ENCODE measurements at places on chromosomes 5 and 9.

GRCh38 chr9:77839459-77840140, 191.5 kb upstream of the GNA14 start:
- H3K4me3 ChIP-seq = no peak overlapping the region
- H3K27me3 ChIP-seq = no peaks in the 10 kb centered on the region
- peaks cover 18% of the 10 kb centered on the region for H3K4me1 ChIP-seq
- H3K36me3 ChIP-seq = no peaks in the 10 kb centered on the region
- H3K27ac ChIP-seq = peak overlapping the region; percentile 35

DNA sequence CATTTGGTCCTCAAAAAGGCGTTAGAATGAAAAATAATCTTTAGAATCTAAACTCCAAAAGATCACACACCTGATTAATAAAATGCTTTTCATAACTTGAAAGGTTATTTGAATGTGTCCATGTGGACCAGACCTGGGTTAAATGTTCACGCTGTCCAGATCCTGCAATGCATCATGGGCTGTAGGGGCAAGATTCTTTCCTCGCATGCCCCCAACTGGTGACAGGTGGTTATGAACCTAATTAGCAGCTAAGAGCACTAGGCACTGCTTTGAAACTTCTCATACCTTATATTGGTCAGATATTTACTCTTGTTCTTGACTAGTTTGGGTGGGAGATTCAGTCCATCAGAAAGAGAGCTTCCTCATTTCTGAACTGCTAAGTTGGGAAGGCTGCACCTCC, 19.3 kb upstream of the PIP5K1B start:
- no peak for DNase-seq
- H3K4me1 ChIP-seq = no peaks in the 10 kb centered on the region
- H3K36me3 ChIP-seq = no peaks in the 10 kb centered on the region
- H3K4me3 ChIP-seq = no peak overlapping the region

DNA sequence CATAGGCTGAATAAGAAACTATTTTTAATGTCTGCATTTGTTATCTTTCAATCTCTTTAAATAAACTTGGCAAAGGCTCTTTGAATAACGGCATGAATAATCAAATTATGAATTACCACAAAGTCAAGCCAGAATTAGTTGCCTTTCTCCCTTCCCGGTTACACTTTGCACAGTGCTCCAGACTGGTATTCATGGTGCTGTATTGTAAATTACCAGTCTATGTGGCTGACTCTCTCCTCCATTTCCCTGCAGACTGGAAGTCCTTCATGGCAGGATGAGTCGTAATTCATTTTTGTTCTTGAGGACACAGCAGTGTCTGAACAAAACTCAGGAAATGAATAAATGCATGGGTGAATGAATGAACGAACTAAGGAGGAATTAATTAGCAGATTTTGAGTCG, 142.9 kb downstream of the GNA14 start:
- no peaks in the 10 kb centered on the region for H3K4me1 ChIP-seq
- H3K36me3 ChIP-seq = no peaks in the 10 kb centered on the region
- no peak for DNase-seq
- H3K27me3 ChIP-seq = no peaks in the 10 kb centered on the region
- H3K4me3 ChIP-seq = no peak overlapping the region

GRCh38 chr9:106069241-106069640, 374.9 kb downstream of the TMEM38B start:
- no peak overlapping the region for H3K4me3 ChIP-seq
- H3K27ac ChIP-seq = no peak overlapping the region
- DNase-seq = peak; percentile 8
- H3K36me3 ChIP-seq = no peaks in the 10 kb centered on the region
- no peaks in the 10 kb centered on the region for H3K4me1 ChIP-seq

DNA sequence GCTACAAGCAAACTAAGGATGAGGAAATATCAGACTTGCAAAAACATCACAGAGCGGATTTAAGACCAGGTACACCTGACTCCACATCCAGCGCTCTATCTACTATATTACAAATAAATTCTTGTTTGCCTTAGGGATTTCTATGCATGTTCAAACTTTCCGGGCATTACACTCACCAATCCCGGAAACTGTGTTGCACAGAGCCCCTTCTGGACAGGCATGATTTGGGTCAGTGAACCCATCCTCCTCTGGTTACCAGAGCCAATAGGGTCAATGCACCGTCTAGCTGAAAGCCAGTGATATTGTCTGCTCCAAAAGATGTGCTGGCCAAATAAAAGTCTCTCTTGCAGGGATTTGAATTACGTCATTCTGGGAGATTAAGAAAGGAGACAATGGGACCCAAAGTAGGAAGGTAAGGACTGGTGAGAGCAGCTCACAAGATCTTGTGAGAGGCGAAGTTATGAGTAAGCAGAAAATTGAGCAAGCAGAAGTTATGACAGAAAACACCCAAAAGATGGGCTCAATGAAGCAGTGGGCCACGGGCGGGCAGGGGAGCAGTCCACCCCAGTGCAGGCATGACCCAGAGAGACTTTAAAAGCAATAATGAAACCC, 155.8 kb upstream of the RAI14 start:
- H3K4me1 ChIP-seq = peaks cover 31% of the 10 kb centered on the region
- H3K4me3 ChIP-seq = no peak overlapping the region
- no peak overlapping the region for H3K27ac ChIP-seq

GRCh38 chr9:132410642-132411041, 631 bp downstream of the CFAP77 start:
- no peak overlapping the region for H3K27ac ChIP-seq
- peak overlapping the region; percentile 60 for H3K4me3 ChIP-seq
- H3K4me1 ChIP-seq = peaks cover 14% of the 10 kb centered on the region
- H3K36me3 ChIP-seq = no peaks in the 10 kb centered on the region
- no peak for DNase-seq

GRCh38 chr9:129919841-129920240, 84.6 kb downstream of the USP20 start:
- no peaks in the 10 kb centered on the region for H3K36me3 ChIP-seq
- no peak overlapping the region for H3K4me3 ChIP-seq
- H3K27me3 ChIP-seq = no peaks in the 10 kb centered on the region
- H3K27ac ChIP-seq = no peak overlapping the region

GRCh38 chr9:79623799-79624721, 52.3 kb downstream of the TLE4 start:
- DNase-seq = no peak
- H3K4me1 ChIP-seq = no peaks in the 10 kb centered on the region
- H3K4me3 ChIP-seq = no peak overlapping the region
- H3K27me3 ChIP-seq = no peaks in the 10 kb centered on the region
- H3K36me3 ChIP-seq = no peaks in the 10 kb centered on the region

DNA sequence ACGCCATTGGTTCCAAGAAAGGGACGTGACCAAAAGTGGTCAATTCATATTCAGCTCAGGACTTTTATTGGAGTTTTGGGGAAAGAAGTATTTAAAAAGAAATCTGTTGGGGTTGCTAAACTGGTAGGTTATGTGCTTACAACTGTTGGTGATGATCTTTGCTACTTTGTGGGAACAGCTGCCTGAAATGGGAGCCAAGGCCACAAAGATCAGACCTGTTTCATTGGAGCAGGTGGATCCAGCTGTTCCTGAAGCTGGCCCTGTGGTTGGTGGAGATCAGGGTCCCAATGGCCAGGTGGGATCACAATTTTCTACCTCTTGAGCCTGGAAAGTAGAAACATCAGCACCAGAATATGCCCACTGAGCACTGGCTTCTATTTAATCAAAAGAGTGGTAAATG, 144.5 kb downstream of the PSAT1 start:
- DNase-seq = no peak
- H3K36me3 ChIP-seq = no peaks in the 10 kb centered on the region
- H3K27me3 ChIP-seq = no peaks in the 10 kb centered on the region
- H3K4me3 ChIP-seq = no peak overlapping the region

DNA sequence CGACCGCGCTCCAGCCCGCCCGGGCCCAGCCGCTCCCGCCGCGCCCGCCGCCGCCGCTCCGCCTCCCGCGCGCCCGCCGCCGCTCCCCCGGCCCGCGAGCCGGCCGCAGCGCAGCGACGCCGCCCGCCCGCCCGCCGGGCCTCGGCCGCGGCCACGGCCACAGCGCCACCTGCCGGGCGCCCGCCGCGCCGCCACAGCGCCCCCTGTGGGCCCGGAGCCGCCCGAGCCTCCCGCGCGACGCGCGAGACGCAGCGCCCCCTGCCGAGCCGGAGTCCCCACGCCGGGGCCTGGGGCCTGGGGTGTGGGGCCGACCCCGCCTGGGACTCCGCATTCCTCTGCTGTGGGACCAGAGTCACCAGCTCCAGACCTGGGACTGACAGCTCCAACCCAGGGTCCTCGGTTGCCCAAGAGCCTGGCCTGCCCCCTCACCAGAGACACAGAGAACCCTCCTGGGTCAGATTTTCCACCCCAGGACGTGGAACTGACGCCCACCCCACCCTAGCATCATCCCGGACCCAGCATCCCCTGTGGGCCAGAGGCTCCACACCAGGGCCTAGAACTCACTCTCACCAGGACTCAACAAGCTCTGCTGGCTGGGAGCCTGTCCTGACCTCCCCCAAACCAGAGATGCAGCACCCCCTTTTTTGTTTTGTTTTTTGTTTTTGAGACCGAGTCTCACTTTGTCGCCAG, at the start of gene RAPGEF1:
Gene RAPGEF1, minus strand, starts transcription at position 118 of the 690 bp plus-strand sequence. CDS start 246 bp downstream, outside the sequence.
- H3K4me1 ChIP-seq = peaks cover 15% of the 10 kb centered on the region
- no peaks in the 10 kb centered on the region for H3K36me3 ChIP-seq
- peak within 1 kb of the TSS; percentile 73 for H3K4me3 ChIP-seq
- DNase-seq = no peak

DNA sequence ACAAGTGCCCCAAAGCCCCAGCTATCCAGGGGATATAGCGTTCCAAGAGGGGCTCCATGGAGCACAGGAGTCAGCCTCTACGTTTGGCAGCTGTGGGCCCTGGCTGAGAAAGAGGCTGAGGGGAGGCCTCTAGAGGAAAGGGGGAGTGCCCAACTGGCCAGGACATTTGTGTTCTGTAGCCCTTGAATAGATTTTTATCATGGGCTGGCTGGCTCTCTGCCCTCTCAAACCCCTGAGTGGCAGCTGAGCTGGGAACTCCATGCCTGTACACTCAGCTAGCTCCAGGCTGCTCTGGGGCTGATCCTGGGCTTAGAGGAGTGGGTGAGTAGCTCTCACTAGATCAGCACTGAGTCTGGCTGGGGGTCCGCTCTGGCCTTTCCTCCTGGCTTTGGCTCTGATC, 285.0 kb downstream of the ZSWIM6 start:
- no peak for DNase-seq
- H3K4me3 ChIP-seq = no peak overlapping the region
- no peaks in the 10 kb centered on the region for H3K36me3 ChIP-seq
- peaks cover 4% of the 10 kb centered on the region for H3K4me1 ChIP-seq

- H3K27ac ChIP-seq = no peak overlapping the region
- peaks cover 2% of the 10 kb centered on the region for H3K27me3 ChIP-seq
- peaks cover 1% of the 10 kb centered on the region for H3K4me1 ChIP-seq
- no peak for DNase-seq
- no peak overlapping the region for H3K4me3 ChIP-seq
Measured at GRCh38 chr5:170740551-170741205, 42.8 kb upstream of the GABRP start.

GRCh38 chr5:2756211-2757152, 5.0 kb upstream of the IRX2 start:
- H3K36me3 ChIP-seq = no peaks in the 10 kb centered on the region
- peaks cover 7% of the 10 kb centered on the region for H3K27me3 ChIP-seq

DNA sequence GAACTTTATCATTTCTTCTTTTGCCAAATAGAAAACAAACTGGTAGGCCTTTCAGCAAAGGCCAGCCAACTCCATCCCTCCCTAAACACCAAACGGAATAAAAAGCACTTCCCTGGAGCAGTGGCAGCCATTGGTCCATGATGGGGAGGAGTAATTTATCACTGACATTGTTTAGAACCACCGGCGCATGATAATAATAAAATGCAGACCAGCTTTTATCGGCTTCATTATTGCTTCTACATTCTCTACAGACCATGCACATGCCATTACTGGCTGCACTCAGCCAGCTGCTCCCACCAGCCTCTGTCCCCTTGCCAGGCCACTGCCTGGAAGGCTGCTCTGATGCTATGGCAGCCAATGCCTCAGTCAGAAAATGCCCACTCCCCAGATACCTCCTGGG, 45.9 kb downstream of the ABCA1 start:
- no peak for DNase-seq
- no peaks in the 10 kb centered on the region for H3K27me3 ChIP-seq
- no peak overlapping the region for H3K4me3 ChIP-seq
- H3K27ac ChIP-seq = no peak overlapping the region
- peaks cover 24% of the 10 kb centered on the region for H3K36me3 ChIP-seq

- no peak overlapping the region for H3K27ac ChIP-seq
- peaks cover 14% of the 10 kb centered on the region for H3K4me1 ChIP-seq
- DNase-seq = no peak
- H3K27me3 ChIP-seq = no peaks in the 10 kb centered on the region
- H3K4me3 ChIP-seq = no peak overlapping the region
Measured at GRCh38 chr5:159458217-159458711, 128.0 kb upstream of the IL12B start.

- no peak overlapping the region for H3K4me3 ChIP-seq
- peak; percentile 49 for DNase-seq
- peaks cover 3% of the 10 kb centered on the region for H3K27me3 ChIP-seq
- H3K36me3 ChIP-seq = no peaks in the 10 kb centered on the region
- H3K27ac ChIP-seq = peak overlapping the region; percentile 26
Measured at GRCh38 chr5:318341-318897, 3.1 kb upstream of the AHRR start.

GRCh38 chr9:92669527-92669889, 423 bp downstream of the IPPK start:
- H3K27ac ChIP-seq = peak overlapping the region; percentile 90
- no peak for DNase-seq
- no peaks in the 10 kb centered on the region for H3K36me3 ChIP-seq
- H3K27me3 ChIP-seq = no peaks in the 10 kb centered on the region
- peaks cover 19% of the 10 kb centered on the region for H3K4me1 ChIP-seq

- no peak for DNase-seq
- no peak overlapping the region for H3K27ac ChIP-seq
- no peaks in the 10 kb centered on the region for H3K36me3 ChIP-seq
- H3K27me3 ChIP-seq = no peaks in the 10 kb centered on the region
- no peak overlapping the region for H3K4me3 ChIP-seq
Measured at GRCh38 chr9:137193771-137194170, 5.3 kb downstream of the SSNA1 start.

DNA sequence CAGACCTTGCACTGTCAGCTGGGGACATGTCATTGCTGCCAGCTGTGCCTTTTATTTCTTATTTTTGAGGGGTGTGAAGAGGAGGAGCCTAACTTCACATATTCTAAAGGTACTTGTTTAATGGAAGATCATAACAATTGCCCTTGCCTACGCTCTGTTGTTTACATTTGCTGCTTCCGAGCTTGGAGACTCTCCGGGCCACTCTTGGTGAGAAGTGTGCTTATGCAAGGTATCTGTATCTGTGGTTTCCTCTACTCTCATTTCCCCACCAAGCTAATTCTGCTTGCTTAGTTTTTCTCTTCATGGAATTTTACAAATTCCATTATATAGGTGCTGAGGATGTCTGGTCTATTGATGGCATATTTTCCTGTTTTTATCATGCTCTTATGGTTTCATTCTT, 105.3 kb downstream of the RASGRF2 start:
- no peak overlapping the region for H3K4me3 ChIP-seq
- DNase-seq = no peak
- no peaks in the 10 kb centered on the region for H3K27me3 ChIP-seq
- no peaks in the 10 kb centered on the region for H3K36me3 ChIP-seq
- H3K27ac ChIP-seq = no peak overlapping the region
- no peaks in the 10 kb centered on the region for H3K4me1 ChIP-seq

Data from astrocyte (in vitro differentiated cells and primary cell).